DMS153 (cell line): ENCODE measurements at places on chromosomes 2 and 18.

GRCh38 chr2:65576861-65577601 lies 144.6 kb upstream of the SPRED2 start:
- no peak for DNase-seq

DNA sequence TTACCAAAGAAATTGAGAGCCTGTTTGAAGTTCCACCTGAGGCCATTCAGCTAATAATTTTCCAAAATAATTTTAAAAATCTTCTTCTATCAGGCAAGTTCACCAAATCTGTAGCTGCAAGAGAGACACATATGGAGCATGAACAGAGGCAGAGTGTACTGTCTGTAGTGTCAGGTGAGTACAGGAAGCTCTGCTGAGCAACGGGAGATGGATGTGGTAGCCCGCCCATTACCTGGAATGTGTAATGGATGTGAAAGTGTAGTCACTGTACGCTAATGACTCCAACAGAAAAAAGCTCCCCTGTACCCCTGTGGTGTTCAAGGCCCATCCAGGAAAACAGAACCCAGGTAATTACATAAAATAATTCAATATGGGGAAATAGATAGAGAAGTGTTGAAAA lies 311.5 kb downstream of the LRRTM4 start:
- DNase-seq: no peak

DNA sequence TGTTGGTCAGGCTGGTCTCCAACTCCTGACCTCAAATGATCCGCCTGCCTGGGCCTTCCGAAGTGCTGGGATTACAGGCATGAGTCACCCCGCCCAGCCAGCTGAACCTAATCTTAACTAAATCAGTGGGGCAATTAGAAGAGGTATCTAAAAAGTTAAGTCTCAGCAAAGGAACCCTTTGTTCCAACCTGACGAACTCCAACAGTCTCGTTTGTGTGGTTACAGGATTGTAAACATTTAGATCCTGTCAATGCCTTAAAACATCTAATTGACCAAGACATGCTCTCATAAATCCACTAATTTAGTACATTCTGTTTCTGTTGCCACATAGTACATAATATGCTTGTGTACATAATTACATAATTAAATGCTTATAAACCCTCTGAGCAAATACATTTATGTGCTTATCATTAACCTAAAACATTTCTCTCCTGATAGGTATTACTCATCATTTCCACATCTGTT lies 31.1 kb upstream of the STK39 start:
- peak; percentile 81 for DNase-seq

- DNase-seq: no peak
These were observed 112.4 kb upstream of the GATA6 start for GRCh38 chr18:22056950-22057349.

DNA sequence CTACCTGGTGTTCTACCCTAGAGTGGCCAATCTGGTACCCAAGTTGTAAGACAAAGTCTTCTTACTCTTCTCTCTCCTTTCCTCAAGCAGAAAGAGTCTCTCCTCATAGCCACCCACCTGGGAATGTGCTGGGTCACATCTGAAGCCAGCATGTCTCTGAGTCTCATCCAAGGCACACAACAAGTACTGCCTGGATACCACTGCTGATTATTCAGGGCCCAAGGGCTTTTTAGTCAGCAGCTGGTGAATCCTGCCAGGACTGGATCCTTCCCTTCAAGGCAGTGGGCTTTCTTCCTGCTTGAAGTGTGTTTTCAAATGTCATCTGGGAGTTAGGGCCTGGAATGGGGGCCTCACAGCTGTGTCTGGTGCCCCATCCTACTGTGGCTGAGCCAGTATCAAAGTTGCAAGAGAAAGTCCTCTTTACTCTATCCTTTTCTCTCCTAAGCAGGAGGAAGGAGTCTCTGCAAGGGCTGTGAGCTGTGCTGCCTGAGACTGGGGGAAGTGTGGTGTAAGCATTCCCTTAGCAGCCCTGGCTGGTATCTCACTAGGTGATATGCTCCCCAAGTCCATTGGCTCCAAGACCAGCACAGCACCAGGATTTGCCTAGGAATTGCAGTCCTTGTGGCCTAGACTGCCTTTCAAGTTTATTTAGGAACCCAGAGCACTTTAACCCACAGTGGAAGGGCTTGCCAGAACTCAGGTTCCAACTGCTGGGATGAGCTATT lies 27.2 kb downstream of the OXER1 start:
- DNase-seq: no peak

GRCh38 chr18:45568017-45568416 lies 47.3 kb upstream of the SLC14A2 start:
- no peak for DNase-seq

DNA sequence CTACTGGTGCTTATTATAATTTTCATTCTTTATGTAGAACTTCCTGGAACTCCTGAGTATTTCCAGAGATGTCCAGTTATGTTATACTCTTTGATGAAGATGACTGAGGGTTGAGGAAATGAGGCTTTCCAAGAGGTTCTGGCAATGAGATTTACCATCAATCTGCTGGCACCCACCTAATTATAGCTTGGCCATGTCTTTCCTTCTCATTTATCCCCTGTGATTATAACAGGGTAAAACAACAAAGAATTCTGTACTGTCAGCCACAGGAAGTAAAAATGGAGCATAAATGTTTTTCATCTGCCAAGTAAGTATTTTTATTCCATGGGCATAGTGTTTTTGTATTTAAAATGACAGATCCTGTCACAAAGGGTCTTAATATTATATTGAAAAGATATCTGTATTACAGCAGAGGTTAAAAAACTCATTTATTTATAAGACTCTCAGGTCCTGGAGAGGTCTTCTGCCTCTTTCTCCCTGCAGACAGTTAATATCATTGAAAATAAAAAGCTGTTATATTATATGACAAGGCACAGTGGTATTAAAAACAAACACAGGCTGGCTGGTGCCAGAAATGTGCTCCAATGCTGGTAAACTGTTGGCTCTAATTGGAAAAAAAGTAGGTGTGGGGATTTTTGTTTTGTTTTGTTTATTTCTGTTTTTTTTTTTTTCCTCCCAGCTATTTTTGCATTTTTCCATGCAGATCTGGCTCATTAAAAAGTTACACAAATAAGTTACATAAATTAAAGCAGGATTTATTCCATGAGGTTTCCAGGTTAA lies 1764.1 kb upstream of the CELF4 start:
- DNase-seq: no peak

GRCh38 chr2:218979846-218980734 lies 4.9 kb downstream of the FEV start:
- peak; percentile 65 for DNase-seq

DNA sequence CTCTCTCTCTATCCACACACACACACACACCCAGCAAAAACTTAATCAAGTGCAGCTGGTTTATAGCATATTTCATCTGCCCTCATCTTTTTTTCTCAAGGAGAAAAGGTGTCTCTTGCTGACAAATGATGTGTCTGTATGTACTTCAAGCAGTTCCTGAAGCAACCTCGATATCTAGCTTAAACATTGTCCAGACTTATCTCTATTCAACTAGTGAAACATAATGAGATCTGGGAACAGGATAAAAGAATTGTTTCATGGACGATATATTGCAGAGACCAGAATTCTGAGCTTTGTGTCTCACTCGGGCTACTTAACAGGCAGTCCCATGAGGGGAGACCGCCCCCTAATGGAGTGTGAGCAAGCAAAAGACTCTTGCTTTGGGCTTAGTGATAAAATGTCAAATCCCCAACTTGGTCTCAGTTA lies 929.2 kb upstream of the SOX11 start:
- peak; percentile 9 for DNase-seq

DNA sequence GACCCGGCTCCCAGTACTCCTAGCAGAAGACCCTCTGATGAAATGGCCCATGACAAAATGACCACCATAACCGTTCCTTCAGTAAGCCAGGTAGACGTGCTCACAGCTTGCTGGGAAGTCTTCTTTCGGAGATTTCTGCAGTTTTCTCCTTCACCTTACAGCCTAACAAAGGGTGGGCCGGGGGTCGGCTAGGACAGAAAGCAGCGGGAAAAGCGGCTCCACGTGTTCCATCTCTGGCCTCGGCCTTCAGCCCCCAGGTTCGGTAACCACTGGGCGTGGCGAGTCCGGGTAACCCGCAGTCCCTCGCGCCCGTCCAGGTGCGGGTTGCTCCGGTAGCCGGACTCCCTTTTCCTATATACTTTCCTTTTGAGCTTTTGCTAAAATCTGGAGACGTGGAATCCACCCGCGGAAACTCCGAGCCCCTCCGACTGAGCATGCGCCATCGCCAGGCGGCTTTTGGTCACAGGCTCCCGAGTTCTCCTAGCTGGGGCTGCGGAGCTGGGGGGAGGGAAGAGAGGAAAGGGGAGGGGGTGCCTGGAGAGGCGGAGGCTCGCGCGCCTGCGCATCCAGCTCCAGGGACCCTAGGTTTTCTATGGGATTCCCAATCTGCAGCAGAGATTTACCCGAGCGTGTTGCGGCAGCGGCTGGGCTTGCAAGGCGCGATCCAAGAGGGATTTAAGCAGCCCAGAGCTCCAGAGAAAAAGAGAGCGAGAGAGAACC lies at the start of gene VSNL1:
VSNL1 (plus strand) TSS at position 604 of the 720 bp plus-strand sequence. CDS start 51,379 bp downstream, outside the sequence.
- peak; percentile 84 for DNase-seq

DNA sequence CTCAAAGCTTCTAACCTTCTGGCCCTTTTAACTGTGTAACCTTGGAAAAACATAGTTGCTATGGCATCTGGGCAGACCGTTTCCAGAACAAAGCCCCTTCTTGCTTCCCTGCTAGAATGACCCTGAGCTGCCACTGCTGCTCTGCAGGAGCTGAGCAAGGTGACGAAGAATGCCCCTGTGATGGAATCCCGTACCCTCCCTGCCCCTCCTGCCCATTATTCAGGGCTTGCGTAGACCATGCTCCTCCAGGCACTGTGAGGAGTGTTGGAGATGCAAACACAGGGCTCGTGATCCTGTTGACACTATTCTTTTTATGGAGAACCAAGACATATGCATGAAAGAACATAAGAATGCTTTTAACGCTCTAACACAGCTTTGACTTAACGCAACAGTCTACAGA lies 191.1 kb downstream of the CDH2 start:
- DNase-seq: no peak

GRCh38 chr2:71710367-71711132 lies 257.2 kb downstream of the DYSF start:
- DNase-seq: no peak
